ENCODE measurements at places on chromosomes 6 and 20.
A peak's percentile ranks its signal among the peaks of the same experiment; 100 is the strongest.

GRCh38 chr6:110449541-110449895, 26.9 kb downstream of the SLC22A16 start:
- DNase-seq = no peak

GRCh38 chr20:38144974-38145728, 19.9 kb downstream of the TGM2 start:
- DNase-seq = no peak

DNA sequence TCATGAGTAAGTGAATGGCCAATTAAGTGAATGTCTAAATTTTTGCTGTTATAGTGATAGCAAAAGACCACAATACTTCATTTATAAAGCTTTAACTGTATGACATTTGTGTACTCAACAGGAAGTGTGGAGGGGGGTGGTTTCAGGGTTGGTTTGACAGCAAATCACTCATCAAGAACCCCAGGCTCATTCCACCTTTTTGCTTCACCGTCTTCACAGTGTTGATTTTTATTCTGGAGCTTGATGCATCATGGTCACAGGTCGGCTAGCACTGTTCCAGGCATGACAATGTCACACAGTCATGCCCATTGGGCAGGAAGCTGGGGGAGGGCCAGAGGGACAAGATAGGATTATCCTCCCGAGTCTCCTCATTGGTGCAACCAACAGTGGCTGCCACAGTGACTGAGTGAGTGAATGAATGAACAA, 75.0 kb downstream of the MDGA1 start:
- peak; percentile 25 for DNase-seq

GRCh38 chr20:54479138-54479906, 3.9 kb downstream of the DOK5 start:
- DNase-seq = no peak

DNA sequence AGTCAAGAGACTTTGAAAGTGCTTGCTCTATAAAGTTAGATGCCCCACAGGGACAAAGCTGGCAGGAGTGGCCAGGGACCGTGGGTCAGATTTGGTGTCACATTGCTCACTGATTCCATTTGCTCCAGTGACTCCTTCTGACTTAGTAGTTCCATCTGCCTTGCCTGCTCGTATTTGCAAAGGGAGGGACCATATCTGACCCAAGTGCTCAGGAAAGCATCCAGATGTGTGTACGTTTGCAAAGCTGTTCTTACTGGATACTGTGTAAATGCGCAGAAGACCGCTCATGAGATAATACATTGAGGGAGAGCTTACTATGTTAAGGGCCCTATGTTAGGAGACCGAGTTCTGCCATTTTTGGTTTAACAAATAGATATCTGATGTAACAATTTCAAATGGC, 21.2 kb upstream of the CCN6 start:
- no peak for DNase-seq

GRCh38 chr6:115899730-115900282, 160.9 kb downstream of the FRK start:
- DNase-seq = no peak

DNA sequence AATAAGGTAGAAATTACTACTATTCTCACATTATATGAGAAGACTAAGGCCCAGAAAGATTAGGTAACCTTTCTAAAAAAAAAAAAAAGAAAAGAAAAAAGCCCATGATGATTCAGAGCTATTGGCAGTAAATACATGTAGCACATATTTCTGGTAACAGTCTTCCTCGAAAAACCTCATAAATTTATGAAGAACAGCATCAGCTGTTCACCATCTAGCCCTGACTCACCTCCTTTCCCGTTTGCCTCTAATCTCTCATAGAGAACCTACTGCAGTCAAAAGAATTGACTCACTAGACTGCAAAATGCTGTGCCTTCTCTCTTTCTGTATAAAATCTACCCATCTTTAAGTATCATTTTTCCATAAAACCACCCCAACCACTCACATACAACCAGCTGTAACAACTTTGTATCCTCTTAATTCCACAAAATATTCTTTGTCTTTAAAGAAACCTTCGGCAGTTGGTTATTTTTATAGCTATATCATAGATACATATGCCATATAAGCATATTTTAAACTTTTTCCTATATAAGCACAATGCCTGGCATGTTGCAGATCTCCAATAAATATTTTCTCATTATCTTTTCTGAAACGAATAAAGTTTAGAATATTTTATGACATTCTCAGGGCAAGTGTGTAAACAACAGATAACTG, 152.7 kb upstream of the ENPP5 start:
- DNase-seq = no peak

DNA sequence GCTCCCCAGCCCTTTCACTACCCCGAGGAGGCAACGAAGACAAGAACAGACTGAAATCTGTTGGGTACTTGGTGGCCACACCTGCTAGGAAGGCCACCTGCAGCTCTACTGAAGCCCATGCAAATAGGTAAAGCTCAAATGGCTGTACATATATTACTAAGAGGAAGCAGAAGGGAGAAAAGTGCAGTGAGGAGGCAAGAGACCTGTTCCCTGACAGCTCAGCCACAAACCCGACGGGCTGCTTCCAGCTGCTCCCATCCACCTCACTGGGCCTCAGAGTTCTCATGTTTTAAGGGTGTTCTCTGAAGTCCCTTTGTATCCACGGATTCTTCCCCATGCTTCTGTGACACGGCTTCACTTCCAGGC, 24.6 kb downstream of the TRAM2 start:
- no peak for DNase-seq

- DNase-seq = no peak
These were observed 38.1 kb downstream of the B4GALT5 start for GRCh38 chr20:49675368-49676151.

DNA sequence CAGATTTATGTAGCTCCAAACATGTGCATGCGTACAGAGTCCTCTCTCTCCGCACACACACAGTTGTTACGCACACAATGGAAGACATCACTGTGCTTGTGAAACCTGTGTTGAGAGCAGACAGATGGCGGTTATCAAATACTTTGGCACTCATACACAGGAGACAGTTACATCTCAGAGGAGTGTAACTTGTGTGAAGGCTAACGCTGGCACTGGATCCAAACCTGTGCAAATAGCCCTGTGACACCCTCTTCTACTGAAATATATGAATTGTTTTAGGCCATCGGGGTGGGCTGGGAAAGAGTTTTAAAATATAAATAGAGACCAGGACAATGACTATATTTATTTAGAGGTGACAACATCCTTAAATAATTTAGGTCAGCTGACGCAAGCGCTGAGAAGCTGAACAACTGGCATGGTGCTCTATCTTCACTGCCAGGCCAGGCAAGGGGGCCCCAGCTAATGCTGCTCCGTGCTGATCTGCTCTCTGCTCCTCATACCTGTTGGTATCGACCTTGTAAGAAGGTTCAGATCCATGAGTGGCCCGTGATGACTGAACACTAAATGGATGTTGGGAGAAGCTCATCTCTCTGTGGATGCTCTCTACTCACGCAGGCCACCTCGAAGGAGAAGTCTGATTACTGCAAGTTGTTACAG, 69.4 kb downstream of the FOXC1 start:
- no peak for DNase-seq

- no peak for DNase-seq
These were observed 19.0 kb downstream of the SENP6 start for GRCh38 chr6:75620381-75621304.

- peak; percentile 67 for DNase-seq
These were observed 2.7 kb upstream of the PAX1 start for GRCh38 chr20:21702553-21703470.

DNA sequence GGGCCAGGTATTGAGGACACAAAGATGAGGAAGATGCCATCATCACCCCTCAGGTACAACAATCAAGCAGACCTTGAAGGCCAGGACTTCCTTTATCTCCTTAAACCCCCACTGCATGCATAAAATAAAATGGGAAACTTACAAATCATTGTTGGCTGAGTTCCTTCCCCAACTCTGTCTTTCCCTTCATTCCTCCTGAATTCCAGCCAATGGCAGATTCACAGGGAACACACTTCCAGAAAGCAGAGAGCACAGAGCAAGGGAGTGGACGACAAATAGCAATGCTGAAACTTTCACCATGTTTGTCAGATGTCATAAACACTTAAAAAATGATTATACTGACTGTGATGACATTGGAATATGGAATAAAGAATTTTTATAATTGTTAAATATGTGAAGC, 37.3 kb upstream of the NXT1 start:
- DNase-seq = no peak
